ENCODE measurements at places on chromosomes 7 and 10. TPM values are rescaled to one million over a fixed set of nuclear protein-coding genes. Genes with fewer than 3 reads are reported as not detected.

FGFR2 gene
- 135 TPM for total RNA-seq

CYP2C18 gene
- 0.09 TPM for total RNA-seq

DCLRE1C gene
- total RNA-seq = 15.2 TPM

CALHM2 gene
- total RNA-seq = not detected

MYH16 gene
- not detected for total RNA-seq

GDF2 gene
- total RNA-seq = not detected

C10orf143 gene
- total RNA-seq = 0.94 TPM

FZD8 gene
- 15.1 TPM for total RNA-seq

EEPD1 gene
- total RNA-seq = 5.0 TPM

GNAI1 gene
- total RNA-seq = 14.8 TPM

DNAJC1 gene
- 11.2 TPM for total RNA-seq
